NCI-H510A treated with DMSO at 0.1 percent for 48 hours (cell line): ENCODE measurements at places on chromosomes 5 and 9.

GRCh38 chr5:165574100-165574499, 2068.7 kb downstream of the MAT2B start:
- DNase-seq, result no peak

GRCh38 chr5:78541086-78541654, 107.4 kb downstream of the LHFPL2 start:
- no peak for DNase-seq

DNA sequence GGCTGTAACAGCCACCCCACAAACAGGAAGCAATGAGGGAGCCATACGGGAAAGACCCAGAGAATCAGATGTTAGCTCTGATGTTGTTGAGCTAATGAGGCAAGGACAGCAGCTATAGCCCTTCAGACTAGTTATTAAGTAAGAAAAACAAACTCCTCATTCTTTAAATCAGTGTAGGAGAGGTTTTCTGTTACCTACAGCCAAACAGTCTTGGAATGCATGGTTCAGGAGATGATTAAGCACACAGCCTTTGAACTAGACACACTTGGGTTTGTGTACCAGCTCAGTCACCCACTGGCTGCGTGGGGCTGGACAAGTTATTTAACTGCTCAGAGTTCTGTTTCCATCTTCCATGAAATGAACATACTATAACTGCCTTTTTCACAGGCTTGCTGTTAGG, 68.1 kb downstream of the SPOCK1 start:
- no peak for DNase-seq

DNA sequence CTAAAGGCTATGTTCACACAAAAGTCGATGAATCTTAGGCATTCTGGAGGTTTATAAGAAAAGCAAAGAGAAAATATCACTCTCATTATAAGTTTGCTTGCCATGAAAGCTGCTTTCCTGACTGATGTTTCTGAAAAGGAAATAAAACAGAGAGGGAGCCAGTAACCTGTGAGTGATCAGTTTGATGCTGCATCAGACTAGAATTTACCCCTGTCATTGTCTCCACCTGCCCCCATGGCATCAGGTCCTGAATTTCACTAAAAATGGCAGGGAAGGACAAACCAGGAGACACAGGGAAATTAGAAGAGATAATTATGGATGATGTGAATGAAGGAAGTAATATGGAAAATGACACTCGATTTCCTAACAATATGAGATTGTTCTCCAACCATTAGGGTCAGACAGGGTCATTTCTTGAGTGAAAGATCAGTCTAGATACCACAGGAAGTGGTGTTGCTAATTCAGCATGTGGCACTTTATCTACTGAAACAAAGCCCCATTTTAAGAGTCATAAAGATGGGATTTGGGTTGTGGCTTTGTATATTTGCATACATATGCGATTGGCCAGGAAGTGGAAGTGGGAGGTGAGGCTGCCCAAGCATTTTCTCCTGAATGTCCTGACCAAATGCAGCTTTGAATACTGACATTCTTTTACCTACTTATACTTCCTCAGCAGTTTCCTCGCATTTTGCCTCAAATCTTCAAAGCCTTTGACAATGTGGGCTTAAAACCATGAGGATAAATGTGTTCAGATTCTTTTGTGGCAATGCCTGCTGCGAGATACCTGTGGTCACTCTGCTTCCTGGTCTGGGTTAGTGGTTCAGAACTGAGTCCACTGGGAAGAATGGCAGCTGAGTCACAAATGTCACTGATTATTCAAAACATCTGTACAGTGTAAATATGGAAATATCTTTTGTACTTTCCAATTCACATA, 29.7 kb downstream of the MEGF10 start:
- no peak for DNase-seq

DNA sequence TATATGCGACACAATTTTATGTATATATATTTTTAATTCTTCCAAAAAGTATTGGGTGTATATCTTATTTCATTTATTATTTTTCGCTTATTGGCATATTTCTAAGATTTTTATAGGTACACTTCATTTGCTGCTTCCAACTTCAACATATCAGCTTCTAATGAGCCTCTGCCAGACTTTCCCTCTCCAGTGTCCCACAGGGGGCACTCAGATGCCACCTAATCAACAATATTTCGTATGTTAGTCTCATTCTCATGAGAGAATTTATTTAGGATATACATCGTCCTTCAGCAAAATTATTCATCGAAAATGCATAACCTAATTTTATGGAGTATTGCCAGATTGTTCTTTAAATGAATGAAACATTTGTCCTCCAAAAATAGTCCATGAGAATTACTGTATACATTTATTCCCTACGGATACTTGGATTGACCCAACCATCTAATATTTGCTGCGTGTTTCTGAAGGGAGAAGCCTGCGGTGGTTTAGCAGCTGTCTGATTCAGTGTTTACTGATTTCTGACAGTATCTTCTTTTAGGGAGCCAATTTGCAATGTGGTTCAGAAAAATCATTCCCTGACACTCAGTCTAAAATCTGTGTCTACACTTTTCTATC, 100.6 kb upstream of the SELENOP start:
- peak; percentile 5 for DNase-seq

DNA sequence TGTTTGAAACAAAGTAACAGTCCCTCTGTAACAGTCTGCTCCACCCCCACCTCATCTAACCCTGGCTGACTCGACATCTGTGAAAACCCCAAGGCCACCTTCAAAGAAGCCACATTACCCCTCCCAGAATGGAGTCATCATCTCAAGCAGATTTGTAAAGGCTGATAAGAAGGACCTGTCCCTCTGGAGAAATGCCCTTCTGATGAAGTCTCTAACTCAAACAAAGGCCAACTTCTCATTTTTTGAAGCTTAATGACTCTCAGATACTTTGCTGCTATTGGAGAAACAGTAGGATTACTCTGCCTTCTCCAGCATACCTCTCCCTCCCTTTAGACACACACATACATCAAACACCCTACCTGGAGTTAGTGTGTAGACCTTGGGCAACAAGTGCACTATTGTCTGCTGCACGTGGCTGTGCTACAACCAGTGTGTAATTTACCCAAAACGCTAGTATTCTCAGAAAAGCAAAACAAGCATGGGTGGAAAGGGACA, 5.3 kb upstream of the SUSD1 start:
- DNase-seq, result no peak

GRCh38 chr5:168471785-168472184, 14.5 kb upstream of the RARS1 start:
- no peak for DNase-seq

DNA sequence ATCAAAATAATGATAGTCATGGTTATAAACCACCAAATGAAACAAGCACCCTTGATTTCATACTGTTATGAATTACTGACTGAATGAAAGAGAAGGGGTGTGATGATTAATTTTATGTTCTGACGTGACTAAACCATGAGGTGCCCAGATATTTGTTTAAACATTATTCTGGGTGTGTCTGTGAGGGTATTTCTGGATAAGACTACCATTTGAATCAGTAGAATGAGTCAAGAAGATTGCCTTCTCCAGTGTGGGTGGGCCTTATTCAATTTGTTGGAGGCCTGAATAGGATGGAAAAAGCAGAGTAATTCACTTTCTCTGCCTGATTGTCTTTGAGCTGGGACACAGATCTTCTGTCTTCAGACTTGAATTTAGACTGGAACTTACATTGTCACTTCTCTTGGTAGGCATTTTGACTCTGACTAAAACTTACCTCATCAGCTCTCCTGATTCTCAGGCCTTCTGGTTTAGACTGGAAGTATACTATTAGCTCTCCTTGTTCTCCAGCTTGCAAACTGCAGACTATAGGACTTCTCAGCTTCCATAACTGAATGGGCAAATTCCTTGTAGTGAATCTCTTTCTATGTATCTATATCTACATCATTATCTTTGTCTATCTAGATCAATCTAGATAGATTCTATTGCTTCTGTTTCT, 321.9 kb upstream of the TARS1 start:
- no peak for DNase-seq

DNA sequence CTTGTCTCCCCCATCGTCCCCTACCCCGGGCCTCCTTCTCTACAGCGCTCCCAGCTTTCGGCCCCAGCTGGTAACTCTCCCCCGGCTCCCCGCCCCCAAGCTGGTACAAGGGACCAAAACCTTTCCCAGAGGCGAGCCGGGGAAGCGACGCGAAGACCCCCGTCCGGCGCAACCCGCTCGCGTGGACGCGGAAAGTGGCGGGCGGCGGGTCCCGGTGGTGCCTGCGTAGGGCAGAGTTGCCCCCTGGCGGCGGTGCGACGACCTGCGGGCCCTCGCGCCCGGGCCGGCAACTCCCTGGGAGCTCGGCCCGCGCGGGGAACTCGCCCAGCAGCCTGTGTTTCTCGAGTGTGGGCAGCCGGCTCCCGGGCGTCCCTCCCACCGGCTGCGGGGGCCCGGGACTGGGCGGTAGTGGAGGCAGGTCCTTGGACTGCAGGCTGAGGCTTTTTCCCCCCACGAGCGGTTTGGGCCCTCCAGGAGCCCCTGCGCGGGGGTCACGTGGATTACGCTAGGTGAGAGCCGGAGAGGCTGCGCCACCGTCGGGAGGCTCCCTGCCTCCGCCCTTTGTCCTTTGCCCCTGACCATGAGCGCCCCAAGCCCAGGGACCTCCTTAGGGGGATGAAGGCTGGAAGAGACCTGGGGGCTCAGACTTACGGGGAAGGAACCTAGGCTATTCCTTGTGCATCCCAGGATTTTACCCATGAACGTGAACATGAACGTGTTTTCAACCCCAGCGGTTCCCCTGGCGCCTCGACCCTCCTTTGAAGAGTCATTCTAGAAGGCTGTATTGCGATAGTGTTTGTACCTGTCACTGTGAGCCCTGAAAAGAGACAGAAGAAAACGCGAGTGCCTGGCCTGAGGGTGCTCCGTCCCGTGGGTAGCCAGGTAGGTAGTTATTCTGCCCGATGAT, 2.9 kb upstream of the FOXD1 start:
- no peak for DNase-seq

DNA sequence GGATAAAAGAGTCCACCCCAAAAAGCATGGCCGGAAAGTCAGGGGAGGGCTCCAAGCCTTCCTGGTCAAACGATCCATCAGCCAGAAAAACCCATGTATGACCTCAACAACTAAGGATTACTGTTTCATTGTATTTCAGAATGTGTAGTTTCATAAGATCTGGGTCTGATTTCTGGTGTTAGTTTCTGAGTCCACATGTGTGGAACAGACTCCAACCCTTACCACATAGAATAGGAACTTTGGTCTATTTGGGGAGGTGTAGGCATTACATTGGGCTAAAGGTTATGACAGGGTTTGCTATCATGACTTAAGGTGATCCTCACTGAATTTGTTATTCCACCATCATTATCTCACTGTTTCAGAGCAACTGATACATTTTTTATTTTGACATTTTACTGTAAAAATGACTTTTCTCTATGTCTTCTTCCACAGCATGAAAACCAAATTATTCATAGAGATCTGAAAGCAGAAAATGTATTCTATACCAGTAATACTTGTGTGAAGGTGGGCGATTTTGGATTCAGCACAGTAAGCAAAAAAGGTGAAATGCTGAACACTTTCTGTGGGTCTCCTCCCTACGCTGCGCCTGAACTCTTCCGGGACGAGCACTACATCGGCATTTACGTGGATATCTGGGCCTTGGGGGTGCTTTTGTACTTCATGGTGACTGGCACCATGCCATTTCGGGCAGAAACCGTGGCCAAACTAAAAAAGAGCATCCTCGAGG, 33.5 kb downstream of the HMGCS1 start:
- DNase-seq, result no peak

GRCh38 chr5:36656556-36656955, 50.1 kb downstream of the SLC1A3 start:
- DNase-seq, result no peak

DNA sequence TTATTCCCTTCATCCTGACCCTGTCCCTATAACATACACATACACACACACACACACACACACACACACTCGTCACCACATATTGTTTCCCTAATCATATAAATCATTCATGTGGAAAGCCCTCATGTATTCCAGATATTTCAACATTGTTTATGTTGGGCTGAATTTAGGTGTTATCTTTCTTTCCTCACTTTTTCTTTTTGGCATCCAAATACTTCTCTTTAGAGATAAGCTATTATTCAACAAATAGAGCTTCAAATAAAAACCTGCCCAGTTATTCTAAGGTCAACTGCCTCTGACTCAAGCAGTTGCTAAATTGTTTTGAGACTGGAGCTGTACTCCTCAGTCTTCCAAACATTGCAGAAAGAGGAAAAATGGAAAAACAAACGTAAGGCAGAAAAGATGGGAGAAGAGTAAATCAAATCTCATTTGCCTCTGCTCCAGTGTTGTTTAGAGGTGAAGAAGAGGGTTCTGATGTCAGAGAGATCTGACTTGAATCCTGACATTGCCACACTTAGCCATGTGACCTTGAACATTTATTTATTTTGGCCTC, 215.7 kb downstream of the GAS1 start:
- no peak for DNase-seq

DNA sequence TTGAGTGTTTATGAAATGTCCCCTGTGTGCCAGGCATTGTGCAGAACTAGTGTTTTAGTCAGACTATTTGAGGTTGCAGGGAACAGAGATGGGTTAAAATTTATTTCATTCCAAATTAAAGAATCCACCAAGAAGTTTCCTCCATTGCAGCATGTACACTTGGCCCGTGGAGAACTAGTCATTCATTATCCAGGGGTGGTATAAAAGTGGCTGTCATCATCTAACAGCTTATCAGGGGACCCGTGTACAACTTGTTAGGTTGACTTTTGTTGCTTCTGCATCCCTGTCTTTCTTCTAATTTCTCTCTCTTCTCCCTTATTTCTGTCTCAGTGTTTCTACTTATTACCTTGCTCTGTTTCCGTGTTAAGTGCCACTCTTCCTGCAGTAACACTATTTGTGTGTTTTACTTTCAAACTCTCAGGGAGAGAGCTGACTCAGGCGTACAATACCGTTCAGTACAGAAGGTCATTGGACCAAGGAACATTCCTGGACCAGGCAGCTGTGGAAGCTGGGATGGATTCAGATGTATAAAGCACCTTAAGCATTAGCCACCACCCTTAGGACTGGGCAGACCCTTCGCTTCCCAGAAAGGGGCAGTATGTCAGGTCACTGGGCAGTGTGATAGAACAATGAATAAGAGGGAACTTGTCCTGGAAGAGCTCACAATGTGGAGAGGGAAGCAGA, 36.1 kb downstream of the MAP3K1 start:
- DNase-seq, result no peak

DNA sequence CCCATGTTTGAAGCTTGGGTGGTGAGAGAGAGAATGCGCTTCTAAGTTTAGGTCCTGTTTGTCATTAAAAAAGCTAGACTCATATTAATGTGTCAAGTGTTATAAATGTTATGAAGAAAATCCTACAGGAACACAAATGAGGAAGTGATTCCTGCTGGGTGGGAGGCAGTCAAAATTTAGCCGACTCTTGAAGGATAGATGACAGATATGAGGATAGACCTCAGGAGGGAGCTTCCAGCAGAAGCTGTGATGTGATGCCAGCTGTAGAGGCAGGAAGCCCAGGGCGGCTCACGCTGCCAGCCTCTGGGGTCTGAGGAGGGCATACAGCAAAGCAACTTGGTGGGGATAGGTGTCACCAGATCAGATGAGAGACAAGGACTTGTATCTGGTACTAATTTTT, 74.7 kb upstream of the ADAMTS16 start:
- DNase-seq, result no peak

DNA sequence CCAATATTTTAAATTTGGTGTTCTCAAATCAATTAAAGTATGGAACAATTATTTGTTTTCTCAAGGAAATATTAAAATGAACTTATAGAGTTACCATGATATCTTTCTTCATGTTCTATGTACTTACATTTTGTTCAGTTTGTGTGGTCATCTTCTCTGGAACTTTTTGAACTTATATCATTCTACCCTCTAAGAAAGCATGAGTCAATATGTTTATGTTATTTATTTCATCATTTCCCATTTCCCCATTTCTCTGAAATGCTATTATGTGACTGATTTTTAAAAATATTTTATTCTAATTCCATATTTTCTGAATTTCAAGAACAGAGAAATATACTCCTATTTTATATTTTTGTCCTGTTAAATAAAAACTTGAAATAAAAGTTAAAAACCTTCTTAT, 123.5 kb upstream of the ACOT12 start:
- no peak for DNase-seq
